ENCODE measurements at places on chromosomes 1 and 21.

GRCh38 chr1:9018333-9018732 is 7.9 kb downstream of the SLC2A7 start:
- DNase-seq: no peak

- DNase-seq: no peak
These were observed 17.4 kb upstream of the CD1D start for GRCh38 chr1:158163000-158163947.

GRCh38 chr1:203052601-203053000 is 26.3 kb downstream of the PPFIA4 start:
- no peak for DNase-seq

DNA sequence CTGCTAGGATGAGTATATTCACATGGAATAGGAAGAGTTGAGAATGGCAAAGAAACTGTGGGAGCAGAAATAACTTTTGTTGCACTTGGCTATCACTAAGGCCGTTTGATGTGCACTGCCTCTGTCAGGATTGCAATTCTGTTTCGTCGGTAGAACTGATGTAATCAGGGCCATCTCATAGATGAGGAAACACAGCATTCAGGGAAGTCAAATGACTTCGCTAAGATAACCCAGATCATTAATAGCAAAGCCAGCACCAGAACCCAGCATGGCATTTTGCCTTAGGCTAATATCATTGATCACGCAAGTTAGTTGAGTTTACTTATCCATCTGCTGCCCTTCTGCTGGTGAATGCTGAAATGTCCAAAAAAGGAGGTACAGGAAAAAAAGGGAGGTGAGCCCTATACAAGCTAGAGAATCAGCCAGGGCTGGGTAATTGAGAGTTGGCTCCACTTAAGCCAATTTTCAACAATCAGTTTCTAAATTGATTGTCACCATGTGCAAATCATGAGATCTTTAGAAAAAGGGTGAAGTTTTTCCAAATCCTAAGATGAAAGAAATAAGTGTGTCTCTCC is 7.6 kb downstream of the RASSF5 start:
- DNase-seq: no peak

- DNase-seq: no peak
These were observed 7.9 kb downstream of the KLHDC8A start for GRCh38 chr1:205348554-205349487.

DNA sequence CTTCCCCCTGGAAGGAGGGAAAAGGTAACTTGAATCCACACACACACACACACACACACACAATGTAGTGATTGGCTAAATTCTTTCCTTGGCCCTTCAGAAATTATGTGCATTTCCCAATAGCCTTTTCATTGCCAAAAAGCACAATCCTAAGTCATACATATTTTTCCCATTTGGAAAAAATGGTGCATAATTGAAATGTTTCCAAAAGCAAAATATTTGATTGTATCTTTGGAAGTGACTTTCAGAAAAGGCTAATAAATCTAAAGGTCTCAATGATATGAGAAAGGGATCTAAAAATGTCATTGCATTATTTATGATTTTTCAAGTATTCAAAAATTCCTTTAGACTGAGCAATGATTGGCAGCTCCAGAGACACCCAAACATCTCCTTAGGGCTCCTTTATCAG is 43.5 kb upstream of the NEK7 start:
- no peak for DNase-seq
